ENCODE measurements at places on chromosomes 4 and X.

DNA sequence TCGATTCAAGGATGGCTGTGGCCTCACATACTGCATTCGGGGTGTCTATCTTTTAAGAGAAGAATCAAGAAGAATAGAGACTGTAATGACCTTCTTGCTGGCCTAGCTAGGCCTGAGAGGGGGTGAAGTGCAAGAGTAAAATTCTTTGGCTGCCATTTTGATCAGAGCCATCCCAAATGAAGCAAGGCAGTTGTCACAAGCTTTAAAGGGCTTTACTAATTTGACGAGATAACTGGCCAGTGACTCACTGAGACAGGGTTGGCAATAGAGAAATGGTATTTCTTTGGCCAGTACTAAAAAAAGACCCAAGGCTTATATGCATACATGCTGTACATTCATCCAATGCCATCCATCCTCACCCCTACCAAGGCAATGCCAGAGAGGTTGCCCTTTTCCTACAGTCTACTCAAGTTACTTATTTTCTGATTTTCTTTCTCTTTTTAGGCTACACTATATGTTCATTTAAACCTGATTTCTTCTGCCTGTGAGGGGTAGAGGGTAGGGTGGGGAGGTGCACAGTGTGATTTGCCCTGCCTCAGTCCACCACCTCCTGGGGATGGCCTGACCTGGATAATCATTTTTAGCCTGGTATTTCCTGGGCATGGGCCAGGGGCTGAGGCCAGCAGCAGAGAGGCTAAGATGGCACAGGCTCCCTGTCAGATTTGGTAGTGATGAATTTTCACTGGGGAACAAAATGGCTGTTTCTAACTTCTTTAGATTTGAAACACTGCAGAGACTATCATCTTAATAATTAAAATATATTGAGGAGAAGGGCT lies 32.2 kb downstream of the ATG4A start:
- no peaks in the 10 kb centered on the region for H3K27me3 ChIP-seq
- no peak overlapping the region for H3K27ac ChIP-seq
- H3K4me1 ChIP-seq: peaks cover 3% of the 10 kb centered on the region
- no peak overlapping the region for H3K4me3 ChIP-seq
- no peak for DNase-seq
- H3K36me3 ChIP-seq: no peaks in the 10 kb centered on the region

- peaks cover 18% of the 10 kb centered on the region for H3K36me3 ChIP-seq
These were observed 25.9 kb downstream of the FRAS1 start for GRCh38 chr4:78083035-78083434.

DNA sequence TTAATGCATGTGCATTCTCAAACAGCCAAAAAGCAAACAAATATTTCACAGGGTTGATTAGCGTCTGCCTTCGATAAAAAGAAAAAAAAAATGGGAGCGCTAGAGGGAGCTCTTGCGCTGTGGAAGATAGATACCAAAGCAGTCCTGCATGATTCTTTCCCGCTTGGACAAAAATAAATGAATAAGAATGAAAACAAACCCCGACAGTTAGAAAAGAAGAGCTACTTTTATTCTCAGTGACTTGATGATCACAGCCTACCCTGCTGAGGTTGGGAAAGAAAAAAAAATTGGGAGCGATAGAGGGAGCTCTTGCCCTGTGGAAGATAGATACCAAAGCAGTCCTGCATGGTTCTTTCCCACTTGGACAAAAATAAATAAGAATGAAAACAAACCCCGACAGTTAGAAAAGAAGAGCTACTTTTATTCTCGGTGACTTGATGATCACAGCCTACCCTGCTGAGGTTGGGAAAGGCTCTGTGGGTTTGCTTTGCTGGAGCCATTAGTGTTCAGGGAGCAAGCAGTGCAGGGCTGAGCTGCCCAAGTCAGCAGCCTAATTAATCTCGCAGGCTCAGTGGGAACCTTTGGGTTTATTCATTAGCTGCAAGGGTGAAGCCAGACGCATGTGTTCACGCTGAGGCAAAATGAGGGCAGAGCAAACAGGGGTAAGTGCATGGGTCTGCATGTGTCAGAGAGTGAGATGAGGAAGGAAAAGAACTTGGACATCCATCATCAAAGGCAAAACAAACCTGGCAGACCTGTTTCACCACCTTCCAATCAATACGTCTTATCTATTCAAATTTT lies 249.3 kb upstream of the PRKX start:
- no peak overlapping the region for H3K4me3 ChIP-seq
- H3K4me1 ChIP-seq: peaks cover 1% of the 10 kb centered on the region
- no peaks in the 10 kb centered on the region for H3K27me3 ChIP-seq
- no peak overlapping the region for H3K27ac ChIP-seq

DNA sequence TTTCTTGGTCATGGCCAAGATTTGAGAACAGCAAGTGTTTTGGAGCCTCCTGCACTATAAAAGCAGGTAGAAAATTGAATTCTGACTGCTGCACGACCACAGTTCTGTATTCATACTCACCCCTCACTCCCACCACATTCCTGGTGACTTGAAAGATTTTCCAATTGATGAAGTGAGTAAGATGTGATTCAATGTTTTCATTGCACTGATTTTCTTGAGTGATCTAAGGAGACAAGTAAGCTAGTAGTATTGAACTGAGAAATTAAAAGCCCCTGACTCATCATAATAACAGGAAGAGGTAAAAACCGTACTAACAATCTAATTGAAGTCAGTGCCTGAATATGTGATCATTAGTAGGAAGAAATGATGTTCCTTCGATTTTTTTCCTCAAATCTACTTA lies 6.1 kb upstream of the SEC24D start:
- H3K4me3 ChIP-seq: no peak overlapping the region
- DNase-seq: no peak
- no peak overlapping the region for H3K27ac ChIP-seq

GRCh38 chrX:125378205-125378604 lies 58.5 kb downstream of the TEX13C start:
- H3K27me3 ChIP-seq: no peaks in the 10 kb centered on the region
- no peak for DNase-seq
- H3K4me1 ChIP-seq: no peaks in the 10 kb centered on the region
- H3K36me3 ChIP-seq: no peaks in the 10 kb centered on the region
- no peak overlapping the region for H3K27ac ChIP-seq

- no peak overlapping the region for H3K4me3 ChIP-seq
- H3K27ac ChIP-seq: no peak overlapping the region
- DNase-seq: no peak
- H3K27me3 ChIP-seq: no peaks in the 10 kb centered on the region
- no peaks in the 10 kb centered on the region for H3K4me1 ChIP-seq
These were observed 272.8 kb upstream of the EPHA5 start for GRCh38 chr4:65943076-65943475.

DNA sequence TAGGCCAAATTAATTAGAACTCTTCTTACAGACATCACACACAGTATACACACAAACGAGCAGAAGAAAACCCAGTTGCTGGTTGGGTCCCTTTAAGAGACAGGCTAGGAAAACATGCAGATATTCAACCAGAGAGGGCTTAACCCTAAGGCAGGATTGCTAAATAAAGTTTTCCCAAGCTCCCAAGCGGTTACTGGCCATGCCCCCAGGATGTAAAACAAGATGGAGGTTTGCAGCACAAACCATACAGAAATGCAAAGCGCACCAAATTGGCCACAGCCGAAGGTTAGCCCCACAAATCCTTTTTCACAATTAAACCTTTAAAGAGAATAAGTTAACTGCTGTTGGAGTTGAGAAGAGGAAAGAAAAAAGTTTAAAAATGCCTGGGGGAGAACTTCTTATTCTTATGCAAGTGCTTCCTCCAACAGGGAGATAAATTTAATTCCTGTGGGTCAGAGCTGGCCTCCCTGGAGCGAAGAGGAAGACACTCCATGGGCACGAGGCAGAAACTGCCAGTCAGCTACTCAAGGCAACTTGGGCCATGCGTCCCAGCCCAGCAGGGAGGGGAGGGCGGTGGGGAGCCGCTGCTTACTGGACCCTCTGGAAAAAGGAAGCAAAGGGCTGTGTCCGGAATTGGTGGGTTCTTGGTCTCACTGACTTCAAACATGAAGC lies 167.6 kb upstream of the ARSJ start:
- no peak overlapping the region for H3K27ac ChIP-seq
- H3K36me3 ChIP-seq: no peaks in the 10 kb centered on the region
- no peak for DNase-seq

GRCh38 chrX:65755786-65756185 lies 88.3 kb downstream of the MSN start:
- H3K36me3 ChIP-seq: no peaks in the 10 kb centered on the region
- H3K4me1 ChIP-seq: no peaks in the 10 kb centered on the region
- no peaks in the 10 kb centered on the region for H3K27me3 ChIP-seq
- no peak overlapping the region for H3K4me3 ChIP-seq
- no peak for DNase-seq

DNA sequence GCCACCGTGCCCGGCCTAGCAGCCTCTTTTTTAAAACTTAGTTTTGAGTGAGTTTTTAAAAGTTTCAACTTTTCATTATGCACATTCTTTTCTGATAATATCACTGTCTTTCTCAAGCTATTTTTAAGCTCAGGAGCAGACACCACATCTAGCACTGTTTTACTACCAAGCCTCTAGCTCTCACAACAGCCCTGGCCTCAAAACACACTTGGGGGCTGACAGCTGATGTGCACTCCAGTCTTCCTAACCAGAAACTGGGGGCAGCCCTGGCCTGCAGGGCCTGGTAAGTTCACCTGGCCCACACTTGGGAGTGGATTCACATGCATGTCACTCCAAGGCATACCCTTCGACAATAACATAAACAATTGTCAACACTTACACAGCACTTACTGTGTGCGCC lies 34.0 kb downstream of the CENPU start:
- H3K4me1 ChIP-seq: no peaks in the 10 kb centered on the region
- peaks cover 10% of the 10 kb centered on the region for H3K36me3 ChIP-seq
- DNase-seq: no peak
- no peaks in the 10 kb centered on the region for H3K27me3 ChIP-seq

DNA sequence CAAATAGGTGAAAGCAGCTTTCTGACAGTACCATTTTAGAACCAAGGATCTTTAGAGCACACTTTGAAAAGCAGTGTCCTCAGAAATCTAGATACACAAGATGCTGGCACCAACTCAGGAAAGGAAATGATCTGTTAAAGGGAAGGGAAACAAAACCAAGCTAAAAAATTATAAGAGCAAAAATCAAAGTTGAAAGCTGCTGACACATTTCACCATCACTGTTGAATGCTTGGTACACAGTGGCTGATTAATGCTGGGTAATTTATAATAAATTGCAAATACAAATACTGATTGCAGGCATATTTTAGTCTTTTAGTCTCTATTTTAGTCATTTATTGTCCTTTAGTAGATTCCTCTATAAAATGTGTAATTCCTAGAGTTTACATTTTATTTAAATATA lies 1540.1 kb upstream of the PCDH10 start:
- H3K27me3 ChIP-seq: no peaks in the 10 kb centered on the region
- no peak for DNase-seq
- H3K4me1 ChIP-seq: no peaks in the 10 kb centered on the region
- H3K36me3 ChIP-seq: no peaks in the 10 kb centered on the region
- H3K4me3 ChIP-seq: no peak overlapping the region

Measured in H1 (cell line).